ENCODE measurements at places on chromosomes 11 and 22.

DNA sequence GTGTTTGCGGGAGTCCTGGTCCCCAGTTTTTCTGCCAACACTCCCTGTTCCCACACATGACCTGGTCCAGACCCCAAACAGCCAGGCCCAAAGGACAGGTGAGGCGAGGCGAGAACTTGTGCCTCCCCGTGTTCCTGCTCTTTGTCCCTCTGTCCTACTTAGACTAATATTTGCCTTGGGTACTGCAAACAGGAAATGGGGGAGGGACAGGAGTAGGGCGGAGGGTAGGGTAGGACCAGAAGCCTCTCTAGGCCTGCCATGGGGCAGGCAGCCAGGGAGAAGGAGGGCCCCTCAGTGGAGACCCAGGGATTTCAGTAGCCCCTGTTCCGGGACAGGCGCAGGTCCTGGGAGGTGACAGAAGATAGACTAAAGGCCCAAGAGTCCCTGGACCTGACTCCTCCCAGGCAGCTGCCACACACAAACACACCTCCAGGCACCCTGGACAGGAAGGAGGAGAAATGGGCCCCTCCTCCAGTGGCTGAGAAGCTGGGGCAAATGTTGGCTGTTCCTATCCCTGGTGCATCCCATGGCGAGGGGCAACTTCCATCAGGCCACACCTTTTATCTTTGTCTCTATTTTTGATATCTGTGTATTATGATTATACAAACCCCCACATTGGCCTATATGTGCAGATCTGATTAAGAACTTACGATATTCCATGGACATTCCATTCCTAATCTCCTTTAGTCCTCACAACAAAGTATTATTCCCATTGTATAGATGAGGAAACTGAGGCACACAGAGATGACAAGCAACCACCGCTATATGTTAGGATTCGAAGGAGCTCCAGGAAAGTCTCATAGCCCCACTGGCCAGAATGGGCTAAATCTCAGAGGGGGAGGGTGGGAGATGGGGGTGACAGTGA lies 626 bp upstream of the F2 start:
- no peak for DNase-seq

GRCh38 chr11:73950869-73951710 lies at the start of gene DNAJB13:
TSS of gene DNAJB13 (plus strand) at chr11:73951026. CDS start at chr11:73951070, 44 bp downstream.
- DNase-seq, result no peak

- DNase-seq, result no peak
These were observed 70.8 kb downstream of the COMMD9 start for GRCh38 chr11:36218283-36218921.

DNA sequence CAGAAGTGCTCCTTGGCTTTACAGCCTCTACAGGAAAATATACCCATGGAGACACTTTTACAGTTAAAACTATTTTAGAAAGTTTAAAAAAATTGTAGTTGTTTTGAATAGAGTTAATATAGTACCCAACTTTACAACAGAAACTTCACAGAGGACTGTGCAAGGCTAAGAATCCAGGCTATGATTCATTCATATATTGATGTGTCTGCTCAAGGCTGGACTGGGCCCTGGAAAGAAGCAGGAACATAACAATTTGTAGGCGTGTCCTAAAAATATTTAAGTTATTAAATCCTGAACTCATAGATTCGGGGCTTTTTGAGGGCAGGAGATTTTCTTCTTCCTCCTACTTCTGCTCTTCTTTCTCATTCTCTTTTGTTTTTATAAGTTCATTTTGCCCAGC lies 291.5 kb upstream of the CCDC179 start:
- no peak for DNase-seq

- DNase-seq, result no peak
These were observed 71.3 kb upstream of the GRIA4 start for GRCh38 chr11:105538588-105538987.

DNA sequence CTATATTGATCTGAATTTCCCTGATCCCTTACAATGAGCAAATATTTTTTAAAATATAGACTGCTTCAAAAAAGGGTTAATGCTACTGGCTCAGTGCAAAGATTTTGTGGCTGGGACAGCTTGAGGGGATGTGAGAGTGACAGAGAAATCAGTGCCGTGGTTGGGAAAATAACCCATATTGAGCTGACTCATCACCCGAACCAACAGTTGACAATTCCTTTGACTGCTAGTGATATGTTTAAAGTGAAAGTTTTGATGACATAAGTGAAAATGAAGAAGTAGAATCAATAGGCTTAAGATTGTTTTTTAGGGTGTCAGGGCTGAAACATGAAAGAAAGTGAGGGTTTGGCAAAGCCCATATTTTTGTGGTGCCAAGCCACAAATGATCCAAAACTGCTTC lies 257.1 kb upstream of the TENM4 start:
- no peak for DNase-seq

- no peak for DNase-seq
These were observed 649 bp downstream of the PRRG4 start for GRCh38 chr11:32830413-32830738.

DNA sequence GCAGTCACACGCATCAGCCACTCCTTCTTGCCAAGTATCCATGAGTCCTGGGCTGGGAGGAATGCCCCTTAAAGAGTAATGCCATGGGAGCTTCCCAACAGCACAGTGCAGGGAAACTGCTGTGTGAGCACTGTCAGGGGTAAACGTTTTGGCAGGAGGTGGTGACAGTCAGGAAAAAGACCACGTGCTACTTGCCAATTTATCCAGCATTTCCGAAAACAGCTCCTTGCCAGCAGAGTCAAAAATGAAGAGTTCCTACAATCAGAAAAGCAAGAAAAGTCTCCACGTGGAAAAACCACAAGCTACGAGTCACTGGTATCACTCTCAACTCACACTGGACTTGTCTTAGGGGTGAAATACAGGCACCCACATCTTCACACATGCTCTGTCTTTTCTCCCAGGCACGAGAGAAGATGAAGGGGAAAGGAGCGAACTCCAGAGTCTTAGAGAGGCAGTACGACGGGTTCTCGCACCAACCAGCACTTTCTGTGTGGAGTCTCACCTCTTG lies 9.9 kb downstream of the IFT27 start:
- DNase-seq, result no peak

DNA sequence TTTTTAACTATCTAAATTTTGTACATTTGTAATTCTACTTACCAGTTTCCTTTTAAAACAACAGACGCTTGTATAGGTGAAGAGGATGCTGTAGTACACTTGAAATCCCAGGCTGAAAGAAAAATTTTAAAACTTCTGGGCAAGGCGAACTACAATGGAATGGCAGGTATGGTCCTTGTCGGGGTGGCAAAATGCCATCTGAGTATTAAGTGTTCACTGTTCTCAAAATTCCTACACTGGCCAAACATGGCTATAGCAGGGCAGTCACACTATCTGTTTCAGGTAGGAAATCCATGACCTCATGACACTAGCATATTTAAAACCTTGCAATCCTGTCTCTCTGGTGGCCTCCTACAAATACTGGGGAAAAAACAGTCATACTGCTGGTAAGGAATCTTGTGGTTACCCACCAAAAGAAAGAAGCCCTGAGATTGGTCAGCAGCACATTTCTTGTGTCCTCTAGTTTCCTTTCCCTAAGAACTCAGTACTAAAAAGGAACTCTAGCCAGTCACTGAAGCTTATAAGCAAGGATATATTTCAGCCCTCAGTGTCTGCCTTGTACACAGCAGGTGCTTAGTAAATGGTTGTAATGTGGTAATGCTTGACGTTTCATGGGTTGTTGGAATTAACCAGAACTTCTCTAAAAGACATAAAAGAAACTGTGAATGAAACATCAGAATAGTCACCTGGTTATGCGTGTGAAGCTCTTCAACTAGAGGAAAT lies 5.2 kb upstream of the ZC3H12C start:
- no peak for DNase-seq

DNA sequence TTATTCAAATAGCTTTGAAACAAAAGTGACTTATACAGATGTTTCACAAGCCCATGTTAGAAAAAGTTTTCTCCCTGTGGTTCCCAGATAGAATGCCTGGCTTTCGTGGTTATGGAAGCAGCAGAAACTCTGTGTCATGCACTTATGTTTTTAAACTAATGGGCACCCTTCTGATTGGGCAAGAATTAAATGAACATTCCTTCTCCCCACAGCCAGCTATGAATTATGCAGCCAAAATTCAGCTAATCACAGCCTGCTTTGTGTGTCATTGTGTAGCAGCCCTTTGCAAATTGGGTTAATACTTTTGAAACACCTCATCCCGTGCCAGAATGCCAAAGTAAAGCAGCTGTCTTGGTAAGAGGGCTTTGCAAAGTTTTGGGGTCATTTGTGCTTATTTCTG lies 46.9 kb downstream of the PANX1 start:
- no peak for DNase-seq

DNA sequence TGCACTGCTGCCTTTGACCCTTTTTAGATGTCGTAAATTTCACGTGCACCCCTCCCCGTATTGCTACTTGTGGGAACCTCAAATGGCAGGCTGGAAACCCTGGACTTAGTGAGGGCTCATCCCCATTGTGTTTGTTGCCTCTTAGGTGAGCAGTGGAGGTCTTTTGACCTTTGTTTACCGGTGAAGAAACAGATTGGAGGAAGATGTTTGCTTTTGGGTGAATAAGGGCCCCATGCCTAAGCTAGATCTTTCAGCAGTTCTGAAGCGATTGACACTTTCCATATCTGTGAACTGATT lies 782 bp downstream of the SMARCB1 start:
- DNase-seq, result no peak

- no peak for DNase-seq
These were observed 39.0 kb downstream of the CSNK2A3 start for GRCh38 chr11:11313902-11314692.
